Muscle of arm (tissue), 14 donors: ENCODE measurements at places on chromosomes 11 and 22. TPM values are rescaled to one million over a fixed set of nuclear protein-coding genes. Genes with fewer than 3 reads are reported as not detected.

- DNase-seq = no peak
These were observed 389.5 kb upstream of the FAT3 start for GRCh38 chr11:91835051-91835560.

GRCh38 chr11:91261513-91261912 is 963.1 kb upstream of the FAT3 start:
- DNase-seq = no peak

- no peak for DNase-seq
These were observed 145.7 kb upstream of the TTC12 start for GRCh38 chr11:113168354-113169342.

GRCh38 chr11:131178596-131178995 is 191.8 kb upstream of the NTM start:
- peak; percentile 65 for DNase-seq

IFITM10 gene
- 0.08 TPM for polyA plus RNA-seq

SCUBE2 gene
- 46.9 TPM for polyA plus RNA-seq

TSPAN18 gene
- 38.2 TPM for polyA plus RNA-seq

ENTHD1 gene
- not detected for polyA plus RNA-seq
